ENCODE measurements at places on chromosomes 12 and 14. TPM values are rescaled to one million over a fixed set of nuclear protein-coding genes. Genes with fewer than 3 reads are reported as not detected.

The MORN3 gene
- 1.2 TPM for total RNA-seq

- peak; percentile 41 for DNase-seq
Observed at GRCh38 chr12:14936224-14936861, 2.0 kb downstream of the ERP27 start.

The CPSF6 gene
- total RNA-seq = 90.8 TPM

DNA sequence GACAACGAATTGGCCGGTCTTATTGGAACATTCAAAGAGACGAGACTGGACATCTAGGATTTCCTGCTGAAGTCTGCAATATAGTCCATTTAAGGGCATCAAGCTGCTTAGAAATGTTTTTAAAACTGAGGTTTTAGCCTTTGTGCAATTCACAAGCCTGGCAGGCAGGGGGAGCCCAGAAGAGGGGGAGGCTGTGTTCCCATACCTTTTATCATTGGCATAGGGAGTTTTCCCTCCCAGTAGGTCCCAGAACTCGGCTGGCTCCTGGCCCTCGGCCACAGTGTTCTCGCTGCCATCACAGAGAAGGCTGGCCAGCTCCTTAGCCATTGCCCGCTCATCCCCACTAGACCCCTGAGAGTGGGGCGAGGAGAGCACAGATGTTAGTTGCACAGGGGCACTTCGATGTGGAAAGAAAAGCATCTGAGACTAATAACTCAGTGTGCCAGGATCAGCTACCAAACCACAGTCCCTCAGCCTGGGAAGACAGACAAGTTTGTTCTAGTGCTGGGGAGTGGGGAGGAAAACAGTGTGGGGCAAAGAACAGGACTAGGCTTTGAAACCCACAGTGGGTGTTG, 15.1 kb downstream of the AVIL start:
- peak; percentile 60 for DNase-seq

- no peak for DNase-seq
Observed at GRCh38 chr12:54042970-54043853, 10.4 kb downstream of the HOXC5 start.

The CCDC88C gene
- total RNA-seq = 48.2 TPM

DNA sequence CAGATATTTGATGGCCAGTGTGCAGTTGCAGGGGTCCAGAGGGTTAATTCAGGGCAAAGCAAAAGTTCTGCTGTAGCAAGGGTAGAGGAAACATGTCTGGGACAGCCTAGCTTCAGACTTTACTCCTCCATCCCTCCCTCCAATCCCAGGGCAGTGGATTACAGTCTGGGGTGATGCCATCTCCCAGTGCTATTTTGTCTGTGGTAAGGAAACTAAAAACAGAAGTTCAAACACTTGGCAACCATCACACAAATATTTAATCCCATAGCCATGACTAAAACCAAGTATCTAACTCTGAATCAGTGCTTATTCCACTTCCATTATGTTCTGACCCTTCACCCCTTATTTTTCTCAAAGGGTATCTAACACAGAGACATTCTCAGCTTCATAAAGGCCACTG, 61.8 kb downstream of the PIK3C2G start:
- no peak for DNase-seq

DNA sequence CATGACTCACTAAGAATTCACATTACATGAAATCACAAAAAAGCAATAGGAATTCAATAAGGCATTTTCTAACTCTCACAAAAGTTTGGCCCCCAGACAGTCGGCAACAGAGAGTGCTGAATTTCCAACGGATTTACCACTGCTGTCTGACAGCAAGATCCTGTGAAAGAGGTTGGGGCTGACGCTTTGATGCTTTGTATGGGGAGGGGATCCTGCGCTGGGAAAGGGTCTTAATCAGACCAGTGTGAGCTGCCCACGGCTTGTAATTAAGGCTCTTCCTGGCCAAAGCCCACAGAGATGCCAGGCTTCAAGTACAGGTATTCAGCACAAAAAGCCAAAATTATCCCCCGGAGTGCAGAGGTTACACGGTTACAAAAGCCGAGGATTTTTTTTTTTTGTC, 66.8 kb upstream of the TMCC3 start:
- DNase-seq = no peak

DNA sequence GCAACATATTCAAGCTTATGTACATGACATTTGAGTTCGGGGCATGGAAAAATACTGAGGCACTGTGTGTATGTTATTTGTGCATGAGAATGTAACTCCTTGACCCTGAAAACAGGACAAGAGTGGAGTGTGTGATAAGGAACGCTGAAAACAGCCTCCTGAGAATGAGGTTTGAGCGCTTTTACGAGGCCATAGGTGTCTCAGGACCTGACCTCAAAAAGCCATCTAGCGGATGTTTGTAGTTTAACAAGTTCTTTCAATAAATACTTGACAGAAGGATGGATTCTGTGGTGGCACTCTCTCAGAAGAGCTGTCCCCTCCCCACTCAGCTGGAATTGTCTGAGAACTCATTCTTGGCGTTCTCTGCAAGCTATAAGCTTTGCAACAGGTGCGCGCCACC, 350.5 kb upstream of the TMTC1 start:
- DNase-seq = no peak

- peak; percentile 79 for DNase-seq
Observed at GRCh38 chr12:121668750-121669520, 519 bp downstream of the MORN3 start.

DNA sequence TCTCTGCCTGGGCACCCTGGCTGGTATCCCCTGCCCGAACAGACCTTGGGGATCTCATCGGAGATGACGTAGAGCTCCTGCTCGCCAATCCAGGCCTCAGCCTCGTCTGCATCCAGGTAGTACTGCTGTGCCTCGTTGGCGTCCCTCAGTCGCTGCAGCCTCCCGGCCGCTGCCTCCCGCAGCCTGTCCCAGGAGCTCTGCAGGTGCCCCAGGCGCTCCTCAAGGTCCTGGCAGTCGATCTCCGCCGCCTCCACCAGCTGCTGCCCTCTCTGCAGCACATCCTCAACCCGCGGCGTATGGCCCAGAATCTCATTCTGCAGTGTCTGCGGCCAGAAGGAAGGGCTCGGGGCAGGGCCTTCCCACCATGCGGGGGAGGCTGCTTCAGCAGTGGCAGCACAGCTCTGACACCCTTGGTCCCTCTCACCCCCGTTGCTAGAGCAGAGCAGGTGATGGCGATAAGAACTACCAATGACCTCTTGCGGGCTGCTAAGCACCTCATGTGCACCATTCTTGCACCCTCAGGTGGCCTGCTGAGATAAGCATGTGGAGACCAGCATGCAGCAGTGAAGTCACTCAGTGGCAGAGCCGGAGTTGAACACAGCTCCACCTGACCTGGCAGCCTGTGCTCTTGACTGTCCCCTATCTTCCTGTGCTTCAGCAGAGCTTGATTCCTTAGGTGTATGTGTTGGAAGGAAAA, 71.0 kb downstream of the PLEKHG3 start:
- no peak for DNase-seq

DNA sequence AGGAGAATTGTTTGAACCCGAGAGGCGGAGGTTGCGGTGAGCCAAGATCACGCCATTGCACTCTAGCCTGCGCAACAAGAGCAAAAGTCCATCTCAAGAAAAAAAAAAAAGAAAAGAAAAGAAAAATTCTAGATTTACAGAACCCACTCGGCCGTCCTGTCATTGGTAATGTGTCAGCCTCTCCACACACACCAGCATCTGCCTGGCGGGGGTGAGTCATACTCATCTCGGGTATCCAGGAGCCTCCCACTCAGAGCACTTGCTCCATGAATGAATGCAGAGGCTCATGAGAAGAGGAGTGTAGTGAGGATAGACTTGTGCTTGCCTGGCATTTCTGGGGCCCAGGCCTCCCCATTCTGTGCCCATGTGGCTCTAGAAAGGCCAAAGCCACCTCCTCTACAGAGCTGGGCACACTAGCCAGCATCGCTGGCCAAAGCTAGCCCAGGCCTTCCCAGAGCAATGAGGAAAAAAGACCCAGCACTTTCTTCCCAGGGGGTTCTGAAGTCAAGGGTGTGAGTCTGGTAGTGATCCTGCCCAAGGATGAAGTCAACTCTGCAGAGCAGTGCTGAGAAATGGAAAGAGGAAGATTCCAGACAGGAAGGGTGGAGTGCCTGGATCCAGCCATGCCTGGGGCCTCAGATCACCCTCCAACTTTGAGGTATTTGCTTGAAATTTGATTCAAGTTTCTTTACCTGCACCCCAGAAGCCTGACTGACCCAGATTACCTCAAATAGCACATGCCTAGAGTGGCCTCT, 31.2 kb upstream of the KLC1 start:
- DNase-seq = no peak

DNA sequence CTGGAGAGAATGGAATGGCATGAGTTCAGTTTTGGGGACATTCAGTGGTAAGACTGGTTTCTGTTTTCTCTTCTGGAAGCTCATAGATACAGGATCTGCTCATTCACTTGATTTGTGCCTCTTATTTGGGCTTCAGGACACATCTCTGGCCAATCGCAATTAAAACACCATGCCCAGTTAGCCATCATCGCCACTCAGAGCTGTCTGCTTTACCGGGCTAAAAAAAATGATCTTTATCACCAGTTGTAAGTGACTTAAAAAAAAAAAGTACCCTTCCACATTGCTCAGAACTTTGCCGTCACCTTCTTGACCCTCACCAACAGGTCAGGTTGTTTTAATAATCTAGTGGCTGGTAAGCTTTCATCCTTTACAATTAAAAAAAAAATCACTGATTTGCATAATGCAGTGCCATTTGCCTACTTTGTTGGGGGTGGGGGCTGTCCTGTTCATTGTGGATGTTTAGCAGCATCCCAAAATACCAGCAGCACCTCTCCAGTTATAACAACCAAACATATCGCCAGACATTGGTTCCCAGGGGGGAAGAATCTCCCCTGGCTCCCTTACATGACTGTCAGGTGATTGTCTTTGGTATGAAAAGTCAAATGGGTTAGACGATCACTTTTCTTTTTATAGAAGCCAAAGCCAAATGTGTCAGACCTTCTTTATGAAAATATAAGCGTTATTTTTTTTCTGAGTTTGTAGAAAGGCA, 150.1 kb downstream of the PRKCH start:
- DNase-seq = no peak

- no peak for DNase-seq
Observed at GRCh38 chr12:4193821-4194220, 79.7 kb upstream of the CCND2 start.

DNA sequence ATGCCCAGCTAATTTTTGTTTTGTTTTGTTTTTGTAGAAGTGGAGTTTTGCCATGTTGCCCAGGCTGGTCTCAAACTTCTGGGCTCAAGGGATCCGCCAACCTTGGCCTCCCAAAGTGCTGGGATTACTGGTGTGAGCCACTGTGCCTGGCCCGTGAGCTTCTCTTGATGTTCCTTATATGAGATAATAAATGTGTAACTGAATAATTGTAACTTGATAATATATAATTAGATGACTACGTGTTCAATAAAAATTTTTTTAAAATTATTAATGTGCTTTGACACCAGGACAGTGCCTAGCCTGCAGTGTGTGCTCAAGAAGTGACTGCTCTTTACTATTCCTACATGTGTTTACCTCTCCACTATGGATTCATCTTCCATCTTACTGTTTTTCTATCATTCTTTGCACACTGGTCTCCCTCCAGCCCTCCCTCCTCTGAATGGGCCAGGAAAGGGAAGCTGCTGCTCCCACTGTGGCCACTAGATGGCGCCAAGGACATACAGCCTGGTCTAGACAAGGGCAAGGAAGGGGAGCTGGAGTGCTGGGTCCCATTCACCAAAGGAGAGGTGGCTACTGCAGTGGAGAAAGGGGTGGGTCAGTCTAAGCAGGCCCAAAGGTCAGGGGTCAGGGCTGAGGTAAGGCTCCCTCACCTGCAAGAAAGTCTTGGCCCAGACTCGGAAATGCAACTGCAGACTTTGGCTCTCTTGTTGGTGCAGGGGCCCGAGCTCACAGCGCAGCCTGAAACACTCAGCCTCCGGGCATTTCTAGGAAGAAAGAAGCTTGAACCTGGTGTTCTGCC, 14.7 kb upstream of the ZNF385A start:
- DNase-seq = peak; percentile 94

- DNase-seq = no peak
Observed at GRCh38 chr12:84807249-84807648, 105.3 kb downstream of the SLC6A15 start.

Measured in endothelial cell (in vitro differentiated cells).